ENCODE measurements at places on chromosomes 7 and 10. TPM values are rescaled to one million over a fixed set of nuclear protein-coding genes. Genes with fewer than 3 reads are reported as not detected.
A peak's percentile ranks its signal among the peaks of the same experiment; 100 is the strongest.

Gene PNLIPRP3
- 0.14 TPM for total RNA-seq

Gene MYH16
- total RNA-seq: not detected

DNA sequence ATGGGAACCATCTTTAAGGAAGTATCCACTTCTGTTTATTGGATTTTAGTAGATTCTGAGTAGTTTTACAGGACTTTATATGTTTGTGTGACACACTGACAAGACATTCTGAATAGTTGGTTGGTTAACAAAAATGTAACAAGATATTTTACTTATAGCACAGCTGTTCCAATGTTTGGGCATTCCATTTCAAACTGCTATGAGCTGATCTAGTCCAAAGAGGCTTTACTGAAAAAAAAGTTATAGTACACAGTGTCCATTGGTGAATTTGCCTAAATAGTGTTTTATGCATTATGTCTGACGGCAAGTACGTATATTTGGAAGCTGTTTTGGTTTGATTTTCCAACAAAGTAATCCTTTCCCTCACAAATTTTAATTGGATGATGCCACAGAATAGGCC is 99.1 kb downstream of the SAMD9 start:
- no peak for DNase-seq

Gene PILRA
- 1.9 TPM for total RNA-seq

- no peak for DNase-seq
Observed at GRCh38 chr10:52875336-52875735, 102.8 kb upstream of the MBL2 start.

Gene AMPH
- 1.1 TPM for total RNA-seq

- no peak for DNase-seq
Observed at GRCh38 chr7:30168835-30169573, 34.2 kb downstream of the MTURN start.

Gene AZGP1
- total RNA-seq: 3.4 TPM

DNA sequence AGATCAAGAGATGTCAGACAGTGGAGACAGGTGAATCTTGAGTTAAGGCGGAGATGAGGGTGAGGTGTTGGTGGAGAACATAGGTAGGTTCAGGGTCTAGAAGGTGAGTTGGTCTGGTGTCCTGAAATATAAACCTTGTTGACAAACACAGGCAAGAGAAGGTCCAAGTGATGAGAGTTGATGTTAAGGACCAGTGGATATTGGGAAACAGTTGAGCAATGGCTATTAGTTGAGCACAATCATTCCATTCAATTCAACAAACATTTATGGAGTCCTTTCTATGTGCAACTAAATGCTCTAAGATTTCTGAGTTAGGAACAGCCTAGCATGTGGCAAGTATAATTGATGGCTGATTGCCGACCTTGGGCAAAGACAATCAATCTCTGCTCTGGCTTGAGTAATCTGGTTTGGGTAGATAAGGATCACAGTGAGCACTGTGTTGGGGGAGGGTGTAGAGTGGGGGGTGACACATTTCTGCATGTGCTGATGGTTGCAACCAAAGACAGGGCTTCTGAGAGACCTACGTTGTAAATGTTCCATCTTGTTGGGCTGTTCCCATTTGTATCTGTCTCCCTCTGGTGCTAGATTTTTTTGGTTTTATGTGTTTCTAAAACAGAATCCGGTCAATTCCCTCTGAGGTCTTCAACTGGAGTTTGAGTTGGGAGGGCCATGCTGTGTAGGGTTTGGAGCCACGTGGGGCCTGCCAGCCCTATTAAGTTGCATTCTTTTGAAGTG is 201.1 kb downstream of the BAMBI start:
- no peak for DNase-seq

DNA sequence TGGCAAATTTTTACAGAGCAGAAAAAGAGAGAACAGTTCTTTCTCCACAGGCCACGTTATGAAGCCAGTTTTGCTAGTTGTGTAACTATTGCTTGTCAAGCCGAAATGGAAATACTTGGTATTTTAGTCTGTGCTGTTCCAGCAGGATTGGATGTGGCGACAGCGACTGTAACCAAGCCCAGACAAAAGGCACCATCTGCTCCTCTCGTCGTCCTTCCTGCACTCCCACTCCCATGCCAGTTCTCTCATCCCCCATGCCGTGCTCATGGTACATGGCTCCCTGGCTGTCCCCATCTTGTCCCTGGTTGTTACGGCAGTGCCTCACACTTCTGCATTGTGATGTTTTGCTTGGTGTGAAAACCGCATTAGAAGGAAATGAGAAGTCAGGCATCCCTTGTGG is 185.7 kb upstream of the FZD8 start:
- no peak for DNase-seq

DNA sequence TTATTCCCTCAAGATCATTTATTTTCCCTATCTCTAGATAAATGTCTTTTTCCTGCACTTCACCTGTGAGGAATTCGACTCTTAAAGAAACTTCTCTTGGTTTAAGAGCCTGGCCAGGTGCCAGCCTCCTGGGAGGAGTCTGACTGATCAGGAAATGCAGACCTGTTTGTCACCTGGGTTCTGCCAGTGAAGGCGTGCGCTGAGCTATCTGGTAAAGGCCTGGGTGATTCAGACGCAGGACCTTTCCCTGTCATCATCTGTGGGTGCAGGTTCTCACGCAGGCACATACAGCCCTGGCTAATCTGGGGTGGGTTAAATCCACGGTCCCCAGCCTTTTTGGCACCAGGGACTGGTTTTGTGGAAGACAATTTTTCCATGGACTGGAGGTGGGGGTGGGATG is 65.3 kb upstream of the AQP1 start:
- DNase-seq: peak; percentile 87

GRCh38 chr10:31853629-31854028 is 75.0 kb downstream of the ARHGAP12 start:
- no peak for DNase-seq

Gene KNDC1
- 0.20 TPM for total RNA-seq

- DNase-seq: no peak
Observed at GRCh38 chr10:42593284-42593683, 45.1 kb downstream of the ZNF33B start.

DNA sequence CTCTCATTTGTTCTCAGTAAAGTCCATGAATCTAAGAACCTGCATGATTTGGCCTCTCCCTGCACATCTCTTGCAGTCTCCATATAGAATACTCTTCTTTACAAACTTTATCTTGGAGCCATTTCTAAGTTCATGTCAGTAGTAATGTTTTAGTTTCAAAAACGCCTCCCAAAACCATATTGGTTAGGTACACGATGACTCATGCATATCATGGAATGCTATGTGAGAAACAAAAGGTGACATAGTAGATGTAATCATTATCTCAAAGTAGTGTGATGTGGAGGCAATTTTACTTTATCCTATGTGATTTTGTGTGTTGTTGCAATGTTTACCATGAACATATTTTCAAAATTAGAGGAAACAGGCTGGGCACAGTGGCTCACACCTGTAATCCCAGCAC is 520.7 kb downstream of the KCNMA1 start:
- no peak for DNase-seq

Gene TMEM139
- 21.8 TPM for total RNA-seq

DNA sequence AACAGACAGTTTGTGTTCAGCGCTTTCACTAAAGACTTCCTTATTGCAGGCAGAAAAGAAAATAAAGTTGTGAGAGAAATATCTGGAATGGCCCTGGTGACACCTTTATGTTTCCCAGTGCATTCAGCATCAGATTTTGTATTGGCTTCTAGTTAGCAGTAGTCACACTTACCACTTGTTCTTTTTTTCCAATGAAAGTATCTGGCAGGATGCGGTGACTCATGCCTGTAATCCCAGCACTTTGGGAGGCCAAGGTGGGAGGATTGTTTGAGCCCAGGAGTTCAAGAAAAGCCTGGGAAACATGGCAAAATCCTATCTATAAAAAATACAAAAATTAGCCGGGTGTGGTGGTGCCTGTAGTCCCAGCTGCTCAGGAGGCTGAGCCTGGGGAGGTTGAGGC is 649.6 kb downstream of the LRMDA start:
- DNase-seq: no peak

Gene CARD11
- total RNA-seq: 2.8 TPM

DNA sequence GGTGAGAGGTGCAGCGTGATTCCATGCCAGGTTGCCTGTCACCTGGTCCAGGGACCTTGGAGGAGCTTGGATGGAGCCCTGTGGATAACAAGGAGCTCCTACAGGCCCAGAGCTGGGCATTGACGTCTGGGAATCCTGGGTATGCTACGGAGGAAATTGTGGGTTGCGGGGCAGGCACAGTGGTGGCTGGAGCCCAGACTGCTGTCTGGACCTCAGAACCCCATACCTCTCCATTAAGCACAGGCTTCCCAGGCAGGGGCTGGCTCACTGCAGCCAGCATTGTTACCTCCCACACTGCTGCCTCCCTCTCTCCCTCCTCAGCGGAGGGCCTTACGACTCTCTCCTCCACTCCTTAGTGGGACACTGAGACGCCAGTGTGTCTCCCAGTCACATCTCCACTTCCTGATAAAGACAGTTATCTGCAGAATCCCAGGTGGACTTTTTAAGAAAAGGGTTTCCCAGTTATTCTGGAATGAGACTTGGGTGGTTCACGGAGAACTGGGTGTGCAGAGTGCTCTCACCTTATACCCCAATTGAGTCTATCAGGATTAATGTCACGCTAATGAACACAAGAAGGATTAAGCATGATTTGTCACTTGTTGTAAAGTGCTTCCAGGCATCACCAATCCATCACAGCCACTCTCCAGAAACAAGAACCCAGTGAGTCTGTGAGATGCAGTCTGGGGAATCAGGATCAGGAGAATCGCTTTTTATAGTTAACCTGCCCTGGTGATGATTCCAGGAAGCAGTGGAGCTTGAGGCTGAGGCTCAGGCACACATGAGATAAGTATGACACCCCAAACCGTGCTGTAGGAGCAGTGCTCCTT is 309.4 kb downstream of the RPS24 start:
- DNase-seq: no peak

- DNase-seq: no peak
Observed at GRCh38 chr10:106173838-106174237, 990.7 kb downstream of the SORCS1 start.

DNA sequence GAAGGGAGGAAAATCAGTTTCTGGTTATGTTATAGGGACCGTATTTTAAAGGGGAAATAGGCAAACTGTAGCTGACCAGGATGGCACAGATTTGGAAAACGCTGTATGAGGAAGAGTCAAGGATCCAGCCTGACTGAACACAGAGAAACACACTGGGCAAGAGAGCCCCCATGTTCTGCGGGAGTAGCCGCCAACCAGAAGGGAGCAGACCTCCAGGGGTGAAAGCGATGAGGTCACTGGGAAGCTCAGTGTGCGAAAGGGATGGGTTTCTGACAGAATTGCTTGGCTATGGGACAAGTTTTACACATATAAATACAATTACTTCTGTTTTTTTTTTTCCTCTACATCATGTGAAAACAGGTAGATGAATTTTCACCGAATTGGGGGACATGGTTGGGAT is 291.6 kb upstream of the PODXL start:
- no peak for DNase-seq

Gene GHRHR
- not detected for total RNA-seq

Gene OR2A12
- total RNA-seq: not detected

GRCh38 chr7:77395626-77396025 is 20.5 kb downstream of the GSAP start:
- DNase-seq: no peak

GRCh38 chr10:75643944-75644692 is 212.7 kb downstream of the LRMDA start:
- no peak for DNase-seq

DNA sequence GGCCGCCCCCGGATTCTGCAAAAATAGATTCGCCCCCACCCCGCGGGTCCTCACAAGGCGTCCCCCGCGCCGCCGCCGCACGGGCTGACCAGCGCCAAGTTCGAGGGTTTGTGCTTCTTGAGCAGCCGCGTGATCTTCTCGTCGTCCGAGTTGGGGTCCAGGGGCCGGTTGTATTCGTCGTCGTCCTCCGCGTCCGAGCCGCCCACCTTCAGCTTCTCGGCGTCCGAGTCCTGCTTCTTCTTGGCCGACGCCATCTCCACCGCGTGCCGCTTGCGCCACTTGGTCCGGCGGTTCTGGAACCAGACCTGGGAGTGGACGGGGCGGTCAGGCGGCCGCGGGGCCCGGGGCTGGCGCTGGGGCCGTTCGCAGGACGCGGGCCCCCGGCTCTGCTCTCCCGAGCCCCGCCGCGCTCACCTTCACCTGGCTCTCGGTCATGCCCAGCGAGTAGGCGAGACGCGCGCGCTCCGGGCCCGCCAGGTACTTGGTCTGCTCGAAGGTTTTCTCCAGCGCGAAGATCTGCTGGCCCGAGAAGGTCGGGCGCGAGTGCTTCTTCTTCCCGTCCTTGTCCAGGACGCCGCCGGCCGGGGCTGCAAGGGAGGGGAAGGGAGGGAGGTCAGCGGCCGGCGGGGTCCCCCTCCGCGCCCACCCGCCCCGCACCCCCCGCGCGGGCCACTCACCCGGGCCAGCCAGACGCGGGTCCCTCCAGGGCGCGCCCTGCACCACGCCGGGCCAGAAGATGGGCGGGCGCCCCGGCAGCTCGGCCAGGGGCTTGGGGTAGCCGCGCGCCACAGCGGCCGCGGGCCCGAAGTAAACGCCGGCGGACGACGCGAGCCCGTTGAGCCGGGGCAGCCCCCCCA is 853 bp downstream of the NKX6-2 start:
- no peak for DNase-seq

DNA sequence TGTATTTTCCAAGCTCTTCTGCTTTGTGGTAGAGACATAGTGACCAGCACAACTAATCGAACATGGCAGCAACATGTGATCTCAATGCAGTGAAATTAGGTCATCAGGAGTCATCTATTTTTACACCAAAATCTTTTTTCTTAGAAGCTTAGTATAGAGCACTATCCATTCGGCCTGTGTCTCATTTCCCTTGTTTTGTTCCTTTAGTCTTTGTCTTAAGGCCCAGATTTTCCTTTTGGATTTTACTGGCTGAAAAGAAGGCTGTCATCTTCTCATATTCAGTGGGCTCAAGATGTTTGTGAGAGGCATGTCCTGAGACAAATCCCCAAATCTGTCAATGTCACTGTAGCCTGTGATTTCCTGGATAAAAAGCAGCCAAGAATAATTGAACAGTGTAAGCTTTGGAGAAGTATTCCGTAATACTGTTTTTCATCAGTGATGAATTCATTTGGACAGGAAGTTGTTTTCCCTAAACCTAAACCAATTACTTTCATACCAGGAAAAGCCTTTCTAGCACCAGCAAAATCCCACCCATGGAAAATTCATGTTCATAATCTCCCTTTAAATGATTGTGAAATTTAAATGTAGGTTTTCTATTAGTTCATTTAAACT is 55.2 kb downstream of the MAGI2 start:
- no peak for DNase-seq

Gene CTAGE8
- 5.9 TPM for total RNA-seq

GRCh38 chr10:77590344-77591237 is 47.0 kb downstream of the KCNMA1 start:
- no peak for DNase-seq
